ENCODE measurements at places on chromosomes 2 and 18. TPM values are rescaled to one million over a fixed set of nuclear protein-coding genes. Genes with fewer than 3 reads are reported as not detected.
A peak's percentile ranks its signal among the peaks of the same experiment; 100 is the strongest.

DNA sequence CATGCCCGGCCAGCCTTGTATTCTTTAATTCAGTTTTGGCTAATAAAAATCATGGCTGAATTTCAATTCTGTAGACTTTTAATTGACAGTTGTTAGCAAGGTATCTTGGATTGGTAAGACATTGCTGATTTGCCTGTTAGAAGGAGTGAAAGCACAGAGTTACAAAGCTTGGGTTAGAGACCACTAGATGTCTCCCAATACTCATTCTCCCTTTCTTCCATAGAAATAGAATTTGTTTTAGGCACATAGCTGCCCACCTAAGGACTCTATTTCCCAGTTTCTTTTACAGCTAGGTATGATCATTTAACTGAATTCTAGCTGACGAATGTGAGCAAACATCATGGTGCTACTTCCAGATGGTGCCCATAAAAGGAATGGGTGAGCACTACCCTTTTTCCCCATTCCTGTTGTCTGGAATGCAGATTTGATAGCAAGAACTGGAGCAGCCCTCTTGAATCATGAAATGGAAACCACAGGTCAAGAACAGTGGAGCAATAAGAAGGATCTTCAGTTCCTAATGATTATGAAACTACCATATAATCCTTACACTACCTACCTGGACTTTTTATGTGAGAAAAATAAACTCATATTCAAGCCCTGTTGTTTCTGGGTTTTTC, 17.5 kb downstream of the PECR start:
- no peak for DNase-seq

Gene C18orf54
- polyA plus RNA-seq = 15.8 TPM

DNA sequence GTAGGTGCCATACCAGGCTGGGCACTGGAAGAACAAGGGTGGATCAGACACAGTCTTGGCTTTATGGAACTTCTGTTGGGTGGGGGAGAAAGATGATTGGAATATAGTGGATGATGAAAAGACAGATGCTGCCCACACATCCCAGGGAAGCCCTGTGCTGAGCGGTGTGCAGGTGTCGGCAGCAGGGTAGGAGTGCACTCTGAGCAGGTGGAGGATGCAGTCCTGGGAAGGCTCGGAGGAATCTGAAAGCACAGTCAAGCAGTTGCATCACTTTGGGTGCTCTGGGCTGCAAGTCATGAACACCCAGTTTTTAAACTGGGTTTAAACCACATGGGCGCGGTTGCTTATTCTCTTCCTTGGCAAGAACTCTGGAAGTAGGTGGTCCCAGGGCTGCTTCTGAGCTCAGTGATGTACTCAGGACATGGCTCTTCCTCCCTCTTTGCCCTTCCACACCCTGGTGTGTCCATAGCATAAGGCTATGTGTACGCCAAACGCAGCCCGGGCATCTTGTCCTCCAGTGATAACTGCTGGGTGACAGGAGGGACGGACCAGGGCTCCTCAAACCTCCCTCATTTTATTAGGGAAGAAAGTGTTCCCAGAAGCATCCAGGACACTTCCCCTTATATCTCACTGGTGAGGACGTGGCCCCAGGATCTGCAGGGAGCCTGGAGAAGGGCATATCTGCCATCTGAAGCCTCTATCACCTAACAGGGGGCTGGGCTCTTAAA, 84.0 kb downstream of the SH3RF3 start:
- DNase-seq = no peak

DNA sequence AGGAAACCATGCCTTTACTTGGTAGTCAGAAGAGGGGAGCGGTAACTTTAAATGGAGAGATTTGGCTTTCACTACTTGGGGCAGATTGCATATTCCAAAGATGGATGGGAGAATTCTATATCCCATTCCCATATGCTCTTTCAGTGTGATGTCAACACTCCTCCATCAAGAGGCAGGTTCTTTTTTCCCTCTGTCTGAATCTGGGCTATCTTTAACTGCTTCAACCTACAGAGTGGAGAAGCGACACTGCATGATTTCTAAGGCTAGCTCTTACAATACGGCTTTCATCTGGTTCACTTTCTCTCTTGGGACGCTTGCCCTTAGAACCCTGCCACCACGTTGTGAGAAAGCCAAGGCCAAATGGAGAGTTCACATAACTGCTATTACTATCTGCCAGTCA, 34.4 kb downstream of the SKA1 start:
- no peak for DNase-seq

- no peak for DNase-seq
These were observed 181.6 kb upstream of the PXDN start for GRCh38 chr2:1925928-1926327.

DNA sequence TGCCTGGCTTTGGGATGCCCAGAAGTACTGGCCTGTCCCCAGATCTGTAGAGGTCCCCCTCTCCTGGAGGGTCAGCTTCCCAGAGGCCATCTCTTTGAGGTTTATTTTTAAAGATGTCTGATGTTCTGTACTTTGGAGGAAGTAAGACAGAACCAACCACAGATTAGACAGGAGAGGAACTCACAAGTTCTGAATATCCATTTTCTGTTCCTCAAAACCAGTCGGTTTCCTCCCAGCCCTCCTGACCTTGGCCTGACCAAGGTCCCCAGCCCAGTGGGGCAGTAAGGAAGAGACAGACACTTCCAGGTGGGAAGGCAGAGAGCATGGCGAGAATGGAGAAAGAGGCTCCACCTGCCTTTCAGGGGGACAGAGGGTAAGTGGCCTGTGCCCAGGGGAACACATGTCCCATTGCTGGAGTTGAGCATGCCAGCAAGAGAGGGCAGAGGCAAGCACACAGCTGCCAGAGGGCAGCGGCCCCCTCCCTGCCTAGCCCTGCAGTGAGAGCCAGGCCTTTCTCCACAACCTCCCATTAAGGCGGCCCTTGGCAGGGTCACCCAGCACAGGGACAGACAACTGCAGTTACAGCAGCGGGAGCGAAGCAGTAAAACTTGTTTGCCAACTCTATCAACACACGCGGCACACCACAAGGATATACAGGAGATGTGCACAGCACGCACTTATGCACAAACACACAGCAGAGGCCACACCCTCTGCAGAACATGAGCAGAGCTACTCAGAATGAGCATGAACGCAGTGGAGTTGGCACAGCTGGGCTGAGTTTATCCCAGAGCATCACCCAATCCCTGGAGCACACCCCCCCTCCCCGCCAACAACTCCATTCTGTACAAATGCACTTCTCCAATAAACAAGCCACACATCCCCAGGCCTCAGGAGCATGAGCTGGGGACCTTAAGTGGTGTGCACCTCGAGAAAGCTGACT, 18.5 kb upstream of the SEMA4C start:
- no peak for DNase-seq

Gene SCN7A
- 18.5 TPM for polyA plus RNA-seq

DNA sequence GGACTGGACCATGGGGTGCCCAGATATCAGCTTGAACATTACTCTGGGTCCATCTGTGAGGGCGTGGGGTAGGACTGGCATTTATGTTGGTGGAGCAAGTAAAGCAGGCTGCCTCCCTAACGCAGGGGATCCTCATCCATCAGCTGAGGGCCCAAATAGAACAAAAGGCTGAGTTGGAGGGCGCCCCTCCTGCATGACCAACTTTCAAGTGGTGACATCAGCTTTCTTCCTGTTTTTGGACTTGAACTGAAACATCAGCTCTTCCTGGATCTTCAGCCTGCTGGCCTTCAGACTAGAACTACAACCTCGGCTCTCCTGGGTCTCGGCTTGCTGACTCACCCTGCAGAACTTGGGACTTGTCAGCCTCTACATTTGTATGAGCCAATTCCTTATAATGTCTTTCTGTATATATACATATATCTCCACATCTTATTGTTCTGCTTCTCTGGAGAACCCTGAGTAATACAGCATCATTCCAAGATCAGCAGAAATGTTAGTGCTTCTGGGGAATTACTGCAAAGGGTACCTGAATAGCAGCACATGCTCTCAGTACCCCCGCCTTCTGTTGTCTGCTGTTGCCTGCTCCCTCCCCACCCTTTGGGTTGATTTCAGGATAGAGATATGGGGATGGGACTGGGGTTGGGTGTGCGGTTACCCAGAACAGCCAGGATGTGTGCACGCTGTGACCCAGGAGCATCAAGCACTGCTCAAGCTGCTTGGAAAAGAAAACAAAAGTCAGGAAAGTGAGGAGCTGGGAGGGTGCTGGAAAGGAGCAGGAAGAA, 20.0 kb downstream of the TMEM127 start:
- DNase-seq = no peak

Gene ACSL3
- polyA plus RNA-seq = 70.5 TPM

Gene MSH6
- polyA plus RNA-seq = 107 TPM

Gene ALK
- polyA plus RNA-seq = 0.55 TPM

Gene TP53I3
- polyA plus RNA-seq = 44.5 TPM

GRCh38 chr18:51543658-51544155, 346.2 kb upstream of the MEX3C start:
- DNase-seq = no peak

Gene CAPN14
- 0.13 TPM for polyA plus RNA-seq

GRCh38 chr2:29963972-29964570, 42.7 kb upstream of the ALK start:
- no peak for DNase-seq

Gene ZNF512
- polyA plus RNA-seq = 90.0 TPM

GRCh38 chr2:12504443-12504842, 212.3 kb upstream of the TRIB2 start:
- no peak for DNase-seq

Gene LIPG
- polyA plus RNA-seq = 63.6 TPM

DNA sequence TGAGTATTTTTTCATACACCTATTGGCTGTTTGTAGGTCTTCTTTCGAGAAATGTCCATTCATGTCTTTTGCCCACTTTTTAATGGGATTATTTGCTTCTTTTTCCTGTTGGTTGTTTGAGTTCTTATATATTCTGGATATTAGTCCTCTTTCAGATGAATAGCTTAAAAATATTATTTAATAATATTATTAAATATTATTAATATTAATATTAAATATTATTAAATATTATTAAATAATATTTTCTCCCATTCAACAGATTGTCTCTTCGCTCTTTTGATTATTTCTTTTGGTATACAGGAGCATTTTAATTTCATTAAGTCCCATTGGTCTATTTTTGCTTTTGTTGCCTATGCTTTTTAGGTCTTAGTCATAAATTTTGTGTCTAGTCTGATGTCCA, 361.9 kb downstream of the TSN start:
- no peak for DNase-seq

DNA sequence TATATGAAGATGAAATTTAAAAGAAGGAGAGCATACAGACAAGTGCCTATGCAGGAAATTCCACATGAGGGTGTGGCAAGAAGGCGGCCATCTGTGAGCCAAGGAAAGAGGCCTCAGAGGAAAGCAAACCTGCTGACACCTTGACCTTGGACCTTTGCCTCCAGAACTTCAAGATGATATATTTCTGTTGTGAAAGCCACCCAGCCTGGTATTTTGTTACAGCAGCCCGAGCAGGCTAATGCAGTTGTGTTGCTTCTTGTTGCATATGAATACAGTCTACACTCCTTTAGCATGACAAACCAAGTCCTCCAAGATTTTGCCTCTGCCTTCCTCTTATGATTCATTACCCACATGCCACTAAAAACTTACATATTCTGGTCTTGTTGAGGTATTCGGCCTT, 374.8 kb upstream of the TRIB2 start:
- no peak for DNase-seq

- peak; percentile 55 for DNase-seq
These were observed 37.7 kb downstream of the NETO1 start for GRCh38 chr18:72830109-72830508.

- no peak for DNase-seq
These were observed 2185.6 kb upstream of the CELF4 start for GRCh38 chr18:39751161-39751560.

Gene VWA3B
- polyA plus RNA-seq = 0.80 TPM

Data from left kidney (tissue), 8 donors.